Left lobe of liver (tissue), 2 donors: ENCODE measurements at places on chromosomes 4 and X.

DNA sequence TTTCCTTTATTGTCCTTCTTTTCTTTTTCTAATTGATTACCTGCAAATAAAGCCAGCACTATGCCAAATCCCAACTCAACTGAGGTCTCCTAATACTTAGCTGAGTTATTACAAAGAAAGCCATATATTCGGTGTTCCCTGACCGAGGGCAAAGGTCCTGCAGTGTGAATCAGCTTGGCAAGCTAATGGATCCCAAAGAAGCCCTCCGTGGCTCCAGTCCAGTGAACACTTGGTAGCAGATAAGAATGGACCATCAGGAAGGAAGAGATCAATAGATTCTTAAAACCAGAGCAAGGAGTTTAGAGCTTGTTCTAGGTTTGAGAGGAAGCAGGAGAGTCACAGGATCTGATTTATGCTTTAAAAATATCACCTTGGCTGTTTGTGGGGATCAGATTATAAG is 8.5 kb downstream of the LDB2 start:
- no peak for DNase-seq

GRCh38 chr4:6889736-6890324 is 19.8 kb upstream of the TBC1D14 start:
- DNase-seq: no peak

DNA sequence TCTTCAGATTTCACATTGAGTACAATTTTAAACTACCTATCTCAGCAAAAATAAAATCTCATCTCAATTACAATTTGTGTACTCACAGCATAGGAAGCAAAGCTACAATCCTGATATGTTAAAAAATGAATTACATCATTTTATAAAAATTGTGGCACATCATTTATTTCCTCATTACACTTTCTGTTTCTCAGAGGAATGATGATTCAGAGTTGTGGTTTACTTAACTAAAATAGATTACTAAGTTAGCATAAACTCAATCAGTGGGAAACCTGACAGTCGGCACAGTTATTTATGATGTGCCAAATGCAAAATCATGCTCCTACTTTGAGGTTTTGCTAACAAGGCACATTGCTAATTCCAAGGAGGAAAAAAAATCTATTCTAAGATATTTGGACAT is 325.0 kb downstream of the FBXO8 start:
- DNase-seq: no peak

- DNase-seq: no peak
Observed at GRCh38 chr4:38837849-38838248, 18.8 kb downstream of the TLR6 start.

DNA sequence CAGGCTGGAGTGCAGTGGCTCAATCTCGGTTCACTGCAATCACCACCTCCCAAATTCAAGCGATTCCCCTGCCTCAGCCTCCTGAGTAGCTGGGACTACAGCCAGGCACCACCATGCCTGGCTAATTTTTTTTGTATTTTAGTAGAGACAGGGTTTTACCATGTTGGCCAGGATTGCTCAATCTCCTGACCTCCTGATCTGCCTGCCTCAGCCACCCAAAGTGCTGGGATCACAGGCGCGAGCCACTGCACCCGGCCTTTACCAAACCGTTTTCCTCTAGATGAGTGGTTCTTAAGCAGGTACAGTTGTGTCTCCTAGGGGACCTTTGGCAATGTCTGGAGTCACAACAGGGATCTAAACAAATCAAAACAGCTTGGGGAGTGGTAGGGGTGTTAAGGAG is 11.6 kb downstream of the AMELX start:
- no peak for DNase-seq

GRCh38 chrX:131763674-131764073 is 219.8 kb downstream of the OR13H1 start:
- DNase-seq: no peak

- peak; percentile 56 for DNase-seq
Observed at GRCh38 chrX:106999002-106999975, 723 bp downstream of the MORC4 start.

DNA sequence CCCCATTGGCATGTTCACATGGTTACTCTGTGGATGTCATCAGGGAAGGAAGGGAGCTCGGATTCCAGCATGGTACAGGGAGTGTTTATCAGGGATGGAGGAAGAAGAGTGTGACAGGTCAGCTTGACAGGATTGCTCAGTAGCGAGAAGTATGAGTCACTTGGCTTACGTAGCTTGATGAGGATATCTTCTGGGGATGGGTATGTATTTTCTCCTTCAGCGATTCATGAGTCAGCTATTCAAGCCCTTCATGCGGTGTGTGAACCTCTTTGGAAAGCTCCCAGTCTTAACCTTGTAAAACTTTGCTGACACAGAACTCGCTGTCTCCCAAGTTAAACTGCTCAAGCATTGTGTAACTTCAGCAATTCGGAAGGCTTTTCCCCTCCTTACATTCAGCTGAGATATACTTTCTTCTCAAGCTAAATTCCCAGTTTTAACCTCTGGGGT is 275.4 kb downstream of the ARHGAP10 start:
- DNase-seq: no peak
